NCI-H1092 treated with DMSO at 0.1 percent for 48 hours (cell line): ENCODE measurements at places on chromosomes 3 and 15.

DNA sequence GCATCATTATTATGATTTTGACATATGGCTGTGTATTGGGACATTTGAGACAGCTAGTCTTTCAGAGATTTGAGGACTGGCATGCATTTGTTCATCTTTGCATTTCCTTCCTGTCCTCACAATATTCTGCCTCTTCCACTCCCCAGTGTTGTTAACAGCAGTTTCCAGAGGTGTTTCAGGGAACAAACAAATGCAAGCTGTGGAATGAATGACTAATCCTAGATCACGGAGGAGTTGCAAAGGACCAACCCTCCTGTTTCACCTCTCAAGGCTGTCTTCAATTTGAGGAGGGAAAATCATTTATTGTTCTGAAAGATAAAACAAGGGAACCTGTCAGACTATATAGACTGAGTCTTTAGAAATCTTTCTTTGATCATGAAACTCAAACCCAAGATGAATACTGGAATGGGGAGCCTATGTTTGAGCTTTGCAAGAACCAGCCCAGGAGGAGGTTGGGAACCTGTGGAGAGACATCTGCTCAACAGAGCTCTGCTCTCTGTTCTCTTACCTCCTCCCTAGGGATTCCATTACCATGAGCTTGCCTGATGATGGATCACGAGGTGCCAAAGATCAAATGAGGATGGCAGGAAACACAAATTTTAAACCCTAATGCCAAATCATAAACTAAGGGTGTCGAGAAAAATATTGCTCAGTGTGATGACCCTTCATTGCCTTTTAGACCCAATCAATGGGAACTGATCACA, 68.5 kb downstream of the SLC7A14 start:
- DNase-seq, result no peak

DNA sequence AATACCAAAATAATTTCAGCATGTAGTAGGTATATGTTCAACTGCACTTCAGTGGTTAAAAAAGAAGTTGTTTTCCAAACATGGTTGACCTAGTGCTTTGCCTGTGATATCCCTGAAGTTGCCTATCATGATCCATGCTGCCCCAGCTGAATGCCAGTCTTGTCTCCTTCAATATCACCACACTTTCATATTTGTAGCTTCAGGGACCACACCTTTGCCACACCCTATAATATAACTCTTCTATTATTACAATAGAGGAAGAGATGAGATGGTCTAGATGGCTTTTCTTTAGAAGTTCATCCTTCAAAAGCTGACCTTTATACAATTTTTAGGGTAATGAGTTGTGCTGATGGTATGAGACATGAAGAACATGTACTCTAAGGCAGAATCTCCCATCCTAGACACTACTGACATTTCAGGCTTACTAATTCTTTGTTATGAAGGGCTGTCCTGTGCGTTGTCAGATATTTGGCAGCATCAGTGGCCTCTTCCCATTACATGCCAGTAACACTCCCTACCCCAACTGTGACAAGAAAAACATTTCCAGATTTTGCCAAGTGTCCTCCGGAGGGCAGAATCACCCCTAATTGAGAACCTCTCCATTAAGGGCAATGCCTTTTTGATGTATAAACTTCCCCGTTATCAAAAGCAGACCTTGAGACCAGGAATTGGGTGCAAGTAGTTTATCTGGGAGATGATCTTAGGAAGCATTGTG, 76.2 kb upstream of the PLCL2 start:
- DNase-seq, result peak; percentile 9

GRCh38 chr3:106582151-106582550, 713.3 kb upstream of the CBLB start:
- DNase-seq, result no peak

- no peak for DNase-seq
These were observed 262.4 kb downstream of the SLC9A9 start for GRCh38 chr3:143585720-143586456.

GRCh38 chr3:18246336-18247060, 178.6 kb downstream of the SATB1 start:
- peak; percentile 5 for DNase-seq

DNA sequence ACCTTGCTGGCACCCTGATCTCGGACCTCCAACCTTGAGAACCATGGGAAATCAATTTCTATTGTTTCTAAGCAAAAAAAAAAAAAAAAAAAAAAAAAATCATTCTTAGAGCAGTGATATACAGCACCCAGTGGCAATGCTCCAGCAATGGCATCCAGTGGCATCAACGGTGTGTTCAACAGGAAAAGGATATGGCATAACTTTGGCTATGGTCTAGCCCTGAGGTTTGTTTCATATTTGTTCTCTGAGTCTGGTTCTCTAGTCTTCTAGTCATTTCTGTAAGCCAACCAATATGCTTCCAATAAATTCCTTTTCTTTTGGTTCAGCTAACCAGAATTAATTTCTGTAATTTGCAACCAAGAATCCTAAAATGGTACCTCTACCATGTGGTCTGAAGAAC, 19.2 kb downstream of the DENND4A start:
- no peak for DNase-seq

DNA sequence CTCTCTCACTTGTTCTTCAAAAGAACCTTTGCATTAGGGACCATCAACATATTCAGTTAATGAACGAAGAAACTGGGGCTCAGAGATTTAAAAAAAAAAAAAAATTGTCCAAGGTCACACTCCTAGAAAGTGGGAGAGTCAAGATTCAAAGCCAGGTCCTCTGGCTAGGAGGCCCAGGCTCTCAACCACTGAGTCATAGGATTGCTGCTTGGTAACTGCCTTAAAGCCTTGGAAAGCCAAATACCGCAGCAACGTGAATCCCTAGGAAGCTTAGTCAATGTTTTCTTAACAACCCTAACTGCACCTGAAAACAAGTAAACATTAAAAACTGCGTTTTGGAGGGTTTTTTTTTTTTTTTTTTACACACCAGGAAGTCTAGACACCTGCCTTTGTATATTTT, 156.8 kb downstream of the WNT5A start:
- DNase-seq, result no peak

GRCh38 chr3:151923901-151924300, 50.5 kb downstream of the SUCNR1 start:
- DNase-seq, result no peak

- DNase-seq, result peak; percentile 9
These were observed 5.2 kb downstream of the RCCD1 start for GRCh38 chr15:90959894-90960293.

DNA sequence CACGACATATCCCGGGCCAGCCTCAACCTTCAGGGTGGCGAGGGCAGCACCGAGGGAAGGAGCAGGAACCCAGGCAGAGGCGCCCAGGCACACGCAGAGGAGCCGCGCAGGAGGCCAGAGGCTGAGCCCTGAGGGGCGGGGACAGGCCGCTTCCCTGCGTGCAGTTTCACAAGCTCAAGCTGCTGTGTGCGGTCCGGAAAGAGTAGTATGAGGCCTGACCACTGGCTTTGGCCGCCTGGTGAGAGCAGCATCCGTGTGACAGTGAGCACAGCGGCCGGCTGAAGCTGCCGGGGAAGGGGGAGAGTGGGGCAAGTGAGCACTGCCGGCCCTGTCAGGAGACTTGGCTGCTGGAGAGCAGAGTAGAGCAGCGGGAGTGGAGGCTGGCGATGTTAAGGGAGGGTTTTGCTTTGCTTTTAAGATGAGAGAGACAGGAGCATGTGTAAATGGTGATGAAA, 8.7 kb downstream of the ZDHHC19 start:
- no peak for DNase-seq

GRCh38 chr3:25462495-25462894, 34.4 kb downstream of the RARB start:
- DNase-seq, result no peak

DNA sequence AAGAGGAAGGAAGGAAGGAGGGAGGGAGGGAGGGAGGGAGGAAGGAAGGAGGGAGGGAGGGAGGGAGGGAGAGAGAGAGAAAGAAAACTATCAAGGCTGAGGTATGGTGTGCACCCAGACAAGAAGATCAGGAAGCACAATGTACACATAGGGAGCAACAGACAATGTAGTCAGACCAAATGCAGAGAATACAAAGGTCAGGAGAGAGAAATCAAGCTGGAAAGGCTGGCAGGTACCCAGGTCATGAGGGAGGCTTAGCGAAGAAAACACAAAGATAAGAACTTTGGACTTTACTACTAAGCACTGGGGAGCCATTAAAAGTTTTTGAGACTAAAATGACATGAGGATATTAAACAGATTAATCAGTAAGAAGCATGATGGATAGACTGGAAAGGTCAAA, 176.0 kb upstream of the TMCO5A start:
- no peak for DNase-seq

- DNase-seq, result no peak
These were observed 207.1 kb upstream of the PFN2 start for GRCh38 chr3:150177673-150178381.

DNA sequence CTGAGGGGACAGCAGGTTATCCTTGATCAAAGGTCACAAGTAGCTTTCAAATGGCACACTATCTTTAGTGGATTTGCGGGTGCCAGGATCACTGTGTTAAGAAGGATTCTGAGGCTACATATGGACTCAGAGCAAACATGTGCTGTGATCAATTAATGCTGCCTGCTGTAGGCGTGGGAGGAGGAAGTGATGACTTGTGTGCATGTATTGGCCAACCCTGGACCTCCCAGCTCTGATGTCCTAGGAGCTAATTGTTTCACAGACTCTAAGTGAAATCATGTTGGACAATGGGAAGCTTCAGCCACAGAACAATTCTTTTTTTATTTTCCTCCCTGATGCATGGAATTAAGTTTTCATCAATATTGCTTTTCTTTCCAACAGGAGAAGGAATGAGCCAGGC, 24.4 kb downstream of the FAH start:
- no peak for DNase-seq

GRCh38 chr3:118108769-118109168, 925.9 kb downstream of the IGSF11 start:
- DNase-seq, result no peak

DNA sequence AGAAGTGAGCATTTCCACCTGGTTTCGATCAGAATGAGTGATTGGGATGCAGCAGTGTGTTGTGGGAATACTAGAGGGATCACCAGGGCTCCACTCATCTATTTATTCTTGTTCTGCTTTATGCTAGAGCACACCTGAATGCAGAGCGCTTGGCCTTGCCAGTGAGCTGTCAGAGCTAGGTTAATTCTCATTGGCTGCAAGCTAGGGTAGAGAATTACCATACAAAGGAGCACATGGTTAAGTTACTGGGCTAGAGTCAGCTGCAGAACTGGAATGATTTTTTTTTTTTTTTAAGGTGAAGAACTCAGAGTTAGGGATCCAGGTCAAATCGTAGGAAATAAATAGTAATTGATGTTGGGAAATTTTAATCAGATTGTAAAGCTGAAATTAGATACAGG, 8.8 kb downstream of the EIF2AK4 start:
- DNase-seq, result no peak

- DNase-seq, result no peak
These were observed 59.8 kb upstream of the IP6K2 start for GRCh38 chr3:48776854-48777253.

DNA sequence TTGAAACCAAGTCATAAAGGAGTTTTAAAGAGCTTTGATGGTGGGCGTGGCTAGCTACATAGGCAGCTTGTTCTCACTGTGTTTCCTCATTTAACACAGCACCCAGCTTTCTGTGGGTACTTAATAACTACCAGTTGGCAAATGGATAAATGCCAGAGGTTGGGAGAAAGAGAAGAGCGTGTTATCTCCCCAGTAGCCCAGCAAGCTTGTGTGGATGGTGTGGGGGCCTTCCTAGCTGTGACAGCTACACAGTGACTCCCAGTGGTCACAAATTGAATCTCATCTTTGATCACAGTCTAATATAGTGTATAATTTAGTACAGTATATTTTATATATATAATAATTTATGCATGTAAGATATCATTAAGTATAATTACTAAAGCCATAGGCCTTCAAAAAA, 984.1 kb downstream of the EPHA3 start:
- DNase-seq, result peak; percentile 63

DNA sequence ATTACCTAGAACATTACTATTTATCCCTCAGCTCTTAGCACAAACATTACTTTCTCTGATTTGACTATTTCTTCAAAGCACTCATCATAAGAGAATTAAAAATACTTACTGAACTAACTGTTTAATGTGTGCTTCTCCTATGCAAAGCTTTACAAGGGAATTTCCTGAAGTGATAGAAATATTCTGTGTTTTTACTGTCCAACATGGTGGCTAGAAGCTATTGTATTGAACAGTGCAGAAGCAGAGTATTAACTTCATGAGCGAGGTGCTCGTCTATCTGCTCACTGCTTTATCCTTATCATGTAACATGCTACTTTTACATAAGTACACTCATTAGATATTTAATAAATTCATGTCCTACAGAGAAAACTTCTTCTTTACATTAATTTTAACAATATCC, 239.1 kb downstream of the ISL2 start:
- DNase-seq, result no peak

DNA sequence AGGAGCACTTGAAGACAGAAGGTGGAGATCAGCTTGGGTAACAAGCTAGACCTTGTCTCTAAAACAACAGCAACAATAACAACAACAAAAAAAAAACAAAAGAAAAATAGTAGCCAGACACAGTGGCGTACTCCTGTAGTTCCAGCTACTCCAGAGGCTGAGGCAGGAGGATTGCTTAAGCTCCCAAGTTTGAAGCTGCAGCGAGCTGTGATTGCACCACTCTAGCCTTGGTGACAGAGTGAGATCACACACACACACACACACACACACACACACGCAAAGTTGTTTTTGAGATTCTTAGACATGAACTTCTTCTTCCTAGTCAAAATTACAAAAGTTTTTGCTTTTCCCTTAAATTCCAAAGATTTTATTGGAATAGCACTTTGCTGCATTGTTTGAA, 93.0 kb upstream of the IGSF10 start:
- DNase-seq, result no peak

GRCh38 chr15:66023311-66023972, 154.2 kb downstream of the RAB11A start:
- peak; percentile 81 for DNase-seq

- DNase-seq, result no peak
These were observed 127.7 kb upstream of the DLG1 start for GRCh38 chr3:197426121-197426566.

DNA sequence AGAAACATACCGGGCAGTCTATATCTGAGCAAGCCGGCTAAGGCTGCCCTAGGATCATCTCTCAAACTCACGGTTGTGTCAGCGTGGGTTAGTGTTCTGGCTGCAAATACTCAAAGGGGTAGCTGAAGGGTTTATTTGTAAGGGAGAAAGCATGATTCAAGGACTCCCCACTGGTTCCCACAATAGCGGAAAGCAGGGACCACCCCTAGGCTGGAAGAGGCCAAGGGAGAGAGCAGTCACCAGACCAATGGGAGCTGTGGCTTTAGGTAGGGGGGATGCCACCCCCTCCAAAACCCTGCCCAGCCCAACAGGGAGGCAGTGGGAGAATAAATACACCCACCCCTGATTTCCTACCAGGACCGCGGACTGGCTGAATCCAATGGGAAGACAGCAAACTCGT, 7.3 kb upstream of the LMCD1 start:
- DNase-seq, result no peak

- DNase-seq, result peak; percentile 29
These were observed 89.0 kb upstream of the STRIT1 start for GRCh38 chr3:155382396-155383042.
